ENCODE measurements at places on chromosomes 2 and 18.

DNA sequence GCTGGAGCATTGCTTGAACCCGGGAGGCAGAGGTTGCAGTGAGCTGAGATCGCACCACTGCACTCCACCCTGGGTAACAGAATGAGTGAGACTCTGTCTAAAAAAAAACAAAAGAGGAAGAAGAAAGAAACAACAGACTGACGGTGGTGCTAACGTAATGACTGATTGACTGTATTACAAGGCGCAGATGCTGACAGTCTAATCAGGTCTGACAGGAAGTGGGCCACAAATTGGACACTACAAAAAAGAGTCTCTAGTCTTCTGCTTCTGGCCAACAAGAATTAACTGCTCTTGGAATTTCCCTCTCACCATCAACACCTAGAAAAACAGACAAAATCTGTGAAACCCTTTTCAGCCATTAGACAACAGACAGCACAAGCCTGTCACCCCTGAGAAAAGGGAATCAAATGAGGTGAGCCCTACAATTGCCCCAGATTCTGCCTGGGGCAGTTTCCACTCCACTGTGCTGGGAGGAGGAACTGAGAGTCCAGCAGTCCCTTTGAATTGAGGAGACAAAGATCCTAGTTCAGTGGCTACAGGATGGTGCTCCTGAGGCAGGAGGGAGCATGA is 43.3 kb downstream of the SNED1 start:
- DNase-seq: no peak

GRCh38 chr2:32942793-32943485 is 3.8 kb upstream of the LTBP1 start:
- no peak for DNase-seq

DNA sequence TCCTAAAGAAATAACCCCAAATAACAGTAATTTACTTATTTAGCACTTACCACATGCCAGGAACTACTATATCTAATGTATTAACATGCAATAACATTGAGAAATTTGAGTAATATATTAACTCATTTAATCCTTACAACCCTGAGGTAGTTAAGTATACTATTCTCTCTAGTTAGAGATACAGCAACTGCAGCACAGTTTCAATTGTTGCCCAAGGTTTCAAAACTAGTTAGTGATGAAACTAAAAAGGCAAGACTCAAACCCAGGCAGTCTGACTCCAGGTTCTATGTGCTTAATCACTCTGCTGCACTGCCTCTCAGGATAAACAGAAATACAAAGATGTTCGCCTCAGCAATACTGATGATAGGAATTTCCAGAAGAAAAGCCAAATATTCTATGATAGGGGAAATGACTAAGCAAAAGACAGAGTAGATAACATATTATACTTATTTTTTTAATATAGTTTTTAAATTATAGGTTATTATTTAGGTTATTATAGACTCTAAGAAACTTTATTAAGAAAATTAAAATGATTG is 88.0 kb downstream of the SS18 start:
- DNase-seq: no peak

- peak; percentile 53 for DNase-seq
Measured at GRCh38 chr2:28624793-28625701, 126.6 kb upstream of the PPP1CB start.

DNA sequence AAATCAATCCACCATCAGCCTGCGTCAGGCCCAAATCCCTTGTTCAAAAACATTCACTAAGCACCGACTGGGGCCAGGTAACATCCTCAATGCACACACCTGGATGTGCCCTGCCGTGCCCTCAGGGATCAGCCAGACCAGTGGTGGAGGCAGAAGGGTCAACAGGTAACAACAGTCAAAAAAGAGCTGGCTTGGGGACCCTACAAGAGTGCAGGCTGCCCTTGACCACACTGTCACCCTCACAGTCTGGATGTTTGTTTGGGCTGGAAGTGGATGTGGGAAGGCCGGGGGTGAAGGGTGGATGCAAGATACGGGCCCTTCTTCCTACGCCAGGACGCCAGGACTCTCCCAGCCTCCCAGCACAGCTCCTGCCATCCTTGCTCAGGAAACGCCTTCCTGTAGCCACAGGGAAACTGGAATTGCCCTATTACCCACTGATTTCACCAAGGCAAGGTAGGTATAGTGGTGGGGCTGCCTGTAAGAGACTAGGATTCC is 2.7 kb downstream of the BIN1 start:
- no peak for DNase-seq

DNA sequence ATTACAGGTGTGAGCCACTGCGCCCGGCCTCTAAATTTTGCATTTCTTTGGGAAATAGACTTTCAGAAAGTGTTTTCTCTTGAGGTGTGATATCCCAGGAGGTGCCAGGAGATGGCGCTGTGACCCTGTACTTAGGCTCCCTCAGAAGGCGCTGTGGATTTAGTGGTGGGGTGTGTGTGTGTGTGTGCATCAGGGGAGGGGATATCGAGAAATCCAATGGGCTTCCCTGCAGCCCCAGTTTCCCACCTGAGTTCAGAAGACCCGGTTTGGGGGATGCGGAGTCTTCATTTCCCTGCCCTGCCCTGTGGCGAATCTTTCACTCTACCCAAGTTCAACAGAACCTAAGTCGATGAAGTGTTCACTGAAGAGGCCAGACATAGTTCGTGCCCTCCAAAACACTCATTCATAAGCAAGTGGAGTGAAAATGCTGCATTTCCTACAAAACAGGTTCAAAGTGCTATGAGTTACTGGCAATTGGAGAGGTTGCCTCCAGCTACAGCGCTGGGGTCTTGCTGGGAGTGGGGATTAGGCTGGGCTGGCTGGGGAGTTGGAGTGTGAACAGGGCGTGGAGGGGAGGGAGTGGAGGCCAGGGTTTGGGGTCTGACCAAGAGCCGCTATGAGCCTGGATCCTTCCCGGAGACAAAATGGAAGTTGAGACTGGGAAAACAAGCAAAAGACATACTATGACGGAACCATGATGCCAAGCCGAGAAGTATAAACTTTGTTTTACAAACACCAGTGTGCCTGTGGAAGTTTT is 6.5 kb upstream of the WNT6 start:
- peak; percentile 66 for DNase-seq

DNA sequence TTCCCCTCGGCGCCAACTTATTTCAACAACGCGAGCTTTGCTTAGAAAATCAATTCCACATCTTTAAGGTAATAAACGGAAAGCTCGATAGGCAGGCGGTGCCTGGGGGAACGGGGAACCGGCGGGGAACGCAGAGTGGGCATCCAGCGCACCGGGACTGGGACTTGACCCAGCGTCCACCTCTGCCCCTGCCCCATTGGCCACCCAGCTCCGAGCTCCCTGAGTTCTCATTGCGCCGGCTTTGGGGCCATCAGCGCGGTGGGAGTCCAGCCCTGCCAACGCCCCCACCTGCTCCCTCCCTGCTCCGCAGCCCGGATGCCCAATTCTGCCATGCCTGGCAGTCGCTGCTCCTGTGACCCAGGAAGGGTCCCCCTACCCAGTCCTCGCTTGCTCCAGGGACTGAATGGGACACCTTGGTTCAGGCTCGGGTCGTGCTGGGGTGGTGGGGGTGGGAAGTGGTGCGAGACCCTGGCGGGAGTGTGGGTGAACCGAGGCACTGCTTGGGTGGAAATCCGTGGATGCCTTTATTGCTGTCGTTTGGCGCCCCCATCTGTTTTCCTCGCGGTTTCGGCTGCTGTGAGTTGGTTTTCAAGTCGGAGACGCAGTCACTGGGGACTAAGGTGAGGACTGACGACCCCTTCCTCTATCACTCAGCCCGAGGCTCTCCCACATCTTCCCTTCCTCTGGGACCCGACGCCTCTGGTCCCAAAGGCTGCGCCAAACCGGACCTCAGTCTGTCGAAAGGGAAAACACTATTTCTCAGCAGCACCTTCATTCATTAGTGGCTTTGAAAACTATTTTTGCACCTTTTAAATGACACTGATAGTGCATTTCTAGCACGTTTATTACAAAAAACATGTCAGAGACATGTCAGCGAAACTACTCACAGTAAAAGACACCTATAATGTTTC is 2.4 kb upstream of the EVX2 start:
- no peak for DNase-seq

DNA sequence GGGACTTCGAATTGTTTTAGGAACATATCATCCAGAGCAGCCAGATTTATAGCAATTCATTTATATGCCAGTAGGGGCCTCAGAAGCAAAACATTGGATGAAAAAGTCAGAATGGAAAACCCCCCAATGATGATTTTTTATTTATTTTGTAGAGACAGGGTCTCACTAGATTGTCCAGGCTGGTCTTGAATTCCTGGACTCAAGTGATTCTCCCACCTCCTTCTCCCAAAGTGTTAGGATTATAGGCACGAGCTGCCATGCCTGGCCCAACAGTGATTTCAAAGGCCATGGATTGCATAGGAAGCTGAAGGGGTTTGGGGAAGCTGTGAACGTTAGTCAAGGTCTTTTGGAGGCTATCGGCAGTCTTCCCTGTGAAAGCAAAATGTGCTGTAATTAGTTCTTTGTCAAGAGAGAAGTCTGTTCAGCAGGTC is 21.9 kb upstream of the MCFD2 start:
- DNase-seq: no peak

- DNase-seq: no peak
Measured at GRCh38 chr2:184830531-184830930, 232.2 kb downstream of the ZNF804A start.

DNA sequence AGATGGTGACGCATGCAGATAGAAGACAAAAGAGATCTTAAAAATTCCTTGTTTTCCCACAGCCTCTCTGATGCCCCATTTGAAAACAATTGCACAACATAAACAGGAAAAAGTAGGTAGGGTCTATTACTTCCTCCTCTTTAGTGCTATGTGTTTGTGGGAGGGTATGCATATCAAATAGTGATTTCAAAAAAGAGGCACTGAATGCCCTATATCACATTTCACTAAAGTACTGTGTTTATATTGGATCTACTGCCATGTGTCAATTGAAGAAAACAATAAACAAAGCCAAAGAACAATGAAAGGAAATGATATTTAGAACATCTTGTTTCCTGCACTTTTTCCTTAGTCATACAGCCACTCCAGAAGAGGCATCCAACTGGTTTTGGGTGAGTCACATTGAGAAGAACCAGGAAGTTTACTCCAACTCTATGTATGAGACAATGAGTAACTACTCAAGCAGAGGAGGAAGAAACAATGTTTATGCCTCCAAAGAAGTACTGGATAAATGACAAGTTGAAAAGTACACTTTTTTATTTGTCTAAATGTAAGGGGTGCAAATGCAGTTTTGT is 583.6 kb downstream of the FBXO15 start:
- no peak for DNase-seq

GRCh38 chr2:68448671-68449653 is 18.1 kb downstream of the FBXO48 start:
- DNase-seq: peak; percentile 58

DNA sequence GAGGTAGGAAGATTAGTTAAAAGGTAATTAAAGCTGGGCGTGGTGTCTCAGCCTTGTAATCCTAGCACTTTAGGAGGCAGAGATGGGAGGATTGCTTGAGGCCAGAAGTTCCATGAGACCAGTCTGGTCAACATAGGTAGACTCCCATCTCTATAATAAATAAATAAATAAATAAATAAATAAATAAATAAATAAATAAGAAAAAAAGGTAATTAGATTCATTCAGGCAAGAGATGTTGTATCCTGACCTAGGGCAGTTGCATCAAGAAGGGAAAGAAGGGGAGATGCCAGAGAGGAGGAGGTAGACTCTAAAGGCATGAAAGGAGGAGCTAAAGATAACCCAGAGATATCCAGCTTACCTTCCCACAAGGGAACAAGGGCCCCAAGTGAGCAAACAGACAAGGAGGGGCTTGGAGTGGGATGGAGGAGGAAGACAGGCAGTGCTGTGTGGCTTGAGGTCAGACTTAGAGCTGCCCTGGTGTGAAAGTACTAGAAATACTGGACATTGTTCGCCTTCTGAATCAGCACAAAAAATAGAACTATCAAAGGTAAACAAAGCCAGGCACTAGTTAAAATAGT is 7.4 kb upstream of the RAB1A start:
- no peak for DNase-seq

DNA sequence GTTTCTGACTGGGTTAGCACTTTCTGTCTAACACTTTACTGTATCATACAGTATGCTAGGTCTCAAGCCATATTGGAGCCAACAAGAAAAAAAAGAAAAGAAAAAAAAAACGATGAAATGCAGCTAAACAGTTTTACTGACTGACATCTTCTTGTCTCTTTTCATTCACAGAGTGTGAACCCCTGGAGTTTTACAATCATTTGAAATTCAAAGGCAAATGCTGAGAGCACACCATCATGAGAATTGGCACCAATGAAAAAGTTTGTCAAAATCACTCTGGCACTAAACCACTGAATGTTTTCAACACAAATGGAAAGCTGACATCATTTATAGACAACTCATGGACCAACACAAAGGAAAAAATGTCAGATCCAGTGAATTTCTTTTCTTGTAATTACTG is 513.3 kb downstream of the LRRTM4 start:
- DNase-seq: no peak

- no peak for DNase-seq
Measured at GRCh38 chr2:83459456-83459855, 999.6 kb downstream of the SUCLG1 start.

DNA sequence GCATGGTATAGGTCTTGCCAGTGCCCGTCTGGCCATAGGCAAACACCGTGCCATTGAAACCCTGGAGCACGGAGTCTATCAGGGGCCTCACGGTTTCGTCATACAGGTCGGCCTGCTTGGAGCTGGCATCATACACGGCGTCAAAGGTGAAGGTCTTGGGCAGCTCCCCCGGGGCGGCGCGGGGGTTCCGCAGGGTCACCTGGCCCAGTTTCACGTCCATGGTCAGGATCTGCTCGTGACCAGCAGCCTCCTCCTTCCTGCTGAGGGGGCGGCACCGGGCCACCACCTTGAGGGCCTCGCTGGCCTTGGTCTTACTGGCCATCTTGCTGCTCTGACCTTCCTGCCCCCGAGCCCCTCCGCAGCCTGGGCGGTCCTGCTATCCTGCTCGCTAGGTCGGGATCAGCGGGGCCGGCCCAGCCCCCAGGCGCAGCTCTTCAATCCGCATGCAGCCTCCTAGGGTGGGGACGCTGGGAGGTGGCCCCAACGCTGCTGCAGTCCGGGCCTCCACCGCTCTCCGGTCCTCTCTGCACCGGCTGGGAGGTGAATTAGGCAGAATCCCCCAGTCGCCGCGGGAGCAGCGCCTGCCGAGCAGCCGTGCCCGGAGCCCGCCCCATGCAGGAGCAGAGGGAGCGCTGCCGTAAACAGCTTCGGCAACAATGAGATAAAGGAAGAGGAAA is 563 bp downstream of the KIF3C start:
- DNase-seq: no peak

DNA sequence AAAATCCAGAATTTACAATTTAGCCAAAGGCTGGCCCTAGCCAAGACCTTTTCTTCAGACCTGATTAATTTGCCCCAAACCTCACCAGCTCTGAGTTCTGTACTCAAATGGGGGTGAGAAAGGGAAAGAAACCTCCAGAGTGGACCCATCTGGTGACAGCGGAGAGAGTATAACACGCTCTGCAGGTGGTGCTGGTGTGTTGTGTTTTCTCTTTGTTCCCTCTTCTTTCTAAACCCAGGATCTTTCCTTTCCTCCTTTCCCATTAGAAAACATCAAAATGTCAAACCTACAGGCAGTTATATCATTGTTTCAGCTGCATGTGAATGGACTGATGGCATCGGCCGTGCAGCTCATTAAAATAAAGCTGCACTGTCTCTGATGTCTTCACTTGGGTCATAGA is 253.2 kb upstream of the SP5 start:
- no peak for DNase-seq

All from stimulated activated naive CD4-positive, alpha-beta T cell (primary cell).